Effector memory CD4-positive, alpha-beta T cell (primary cell): ENCODE measurements at places on chromosomes 2 and 18.
A peak's percentile ranks its signal among the peaks of the same experiment; 100 is the strongest.

DNA sequence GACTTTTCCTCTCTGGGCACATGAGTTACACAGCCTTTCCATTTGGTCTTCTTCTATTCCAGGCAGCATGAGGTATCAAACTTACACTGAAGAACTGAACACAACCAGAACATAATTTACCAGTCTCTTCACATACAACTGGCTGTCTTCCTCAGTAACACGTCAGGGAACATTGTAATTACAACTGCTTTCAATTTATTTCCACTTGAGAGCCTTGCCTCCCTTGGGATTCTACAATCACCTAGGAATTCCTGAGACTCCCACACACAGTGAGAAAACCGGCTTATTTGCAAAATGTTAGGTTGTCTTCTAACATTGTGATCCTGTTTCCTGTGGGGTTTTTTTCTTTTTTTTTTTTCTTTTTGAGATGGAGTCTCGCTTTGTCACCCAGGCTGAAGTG is 149.9 kb downstream of the TMX3 start:
- DNase-seq: no peak

DNA sequence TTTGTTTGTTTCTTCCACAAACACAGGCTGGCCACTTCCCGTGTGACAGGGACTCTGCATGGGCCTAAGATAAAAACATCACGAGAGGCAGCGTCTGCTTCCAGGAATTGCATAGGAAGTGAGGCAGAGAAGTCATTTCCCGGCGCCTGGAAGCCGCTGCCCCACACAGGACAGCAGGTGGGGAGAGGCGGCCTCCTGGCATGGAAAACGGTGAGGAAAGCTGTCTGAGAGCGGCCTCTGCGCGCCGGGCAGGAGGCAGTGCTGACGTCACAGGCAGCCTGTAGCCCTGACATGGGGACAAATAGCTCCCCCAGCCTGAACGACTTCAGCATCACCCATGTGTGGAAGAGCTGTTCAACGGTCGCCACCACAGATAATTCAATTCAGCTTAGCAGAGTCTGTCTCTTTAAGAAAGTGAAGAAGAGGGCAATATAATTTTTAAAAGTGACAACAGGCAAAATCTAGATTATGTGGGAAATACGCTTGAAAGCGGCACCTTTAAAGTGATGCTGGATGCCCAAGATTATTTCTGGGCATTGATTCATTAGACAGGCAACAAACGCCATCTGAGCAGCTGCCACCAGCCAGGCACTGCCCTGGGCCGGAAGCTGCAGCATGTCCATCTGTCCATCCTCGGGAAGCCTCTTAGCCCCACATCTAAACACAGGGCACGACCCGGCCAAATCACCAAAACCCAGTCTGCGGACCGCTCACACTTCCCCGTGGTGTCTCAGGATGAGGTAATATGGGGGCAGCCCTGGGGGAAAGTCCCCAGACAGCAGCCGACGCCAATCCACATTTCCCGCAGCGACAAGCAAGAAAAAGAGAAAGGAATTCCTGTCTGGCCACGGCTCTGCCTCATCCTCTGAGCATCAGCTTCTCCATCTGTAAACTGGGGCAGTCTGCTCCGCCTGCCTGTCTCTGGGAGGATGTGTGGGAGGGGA is 138.9 kb downstream of the PXDN start:
- DNase-seq: no peak

DNA sequence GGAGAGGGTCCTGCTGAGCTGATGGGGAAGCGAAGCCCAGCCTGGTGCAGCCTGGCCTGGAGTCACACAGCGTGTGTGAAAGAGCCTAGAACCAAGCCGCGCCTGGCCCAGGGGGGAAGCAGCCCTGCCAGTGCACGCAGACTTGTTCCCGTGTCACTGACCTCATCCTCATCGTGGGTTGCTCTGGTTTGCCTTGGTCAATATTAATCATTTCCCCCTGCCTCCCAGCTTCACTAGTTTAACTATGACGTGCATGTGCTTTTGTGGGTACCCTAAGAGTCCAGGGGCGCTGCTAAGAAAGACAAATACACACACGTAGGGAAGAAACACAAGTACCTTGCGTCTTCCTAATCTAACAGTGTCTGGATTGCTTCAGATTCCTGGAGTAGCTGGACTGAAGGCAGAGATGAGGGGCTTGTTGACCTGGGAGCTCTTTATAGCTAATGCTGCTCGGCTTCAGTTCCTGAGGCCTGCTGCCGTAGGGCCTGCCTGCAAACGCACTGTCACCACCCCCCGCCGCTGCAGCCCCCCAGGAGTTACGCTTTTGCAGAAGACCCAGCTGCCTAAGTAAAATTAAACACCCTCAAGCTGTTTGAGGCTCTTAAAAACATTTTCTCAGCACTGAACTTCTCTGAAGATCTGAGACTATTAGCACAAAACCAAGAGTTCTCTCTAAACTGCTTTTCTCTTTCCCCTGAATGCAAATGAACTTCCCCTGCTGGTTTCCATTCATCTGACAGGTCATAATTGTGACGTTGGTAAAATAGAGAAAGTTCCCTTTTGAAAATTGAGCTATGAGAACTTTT is 159.2 kb downstream of the FAM210A start:
- DNase-seq: no peak

DNA sequence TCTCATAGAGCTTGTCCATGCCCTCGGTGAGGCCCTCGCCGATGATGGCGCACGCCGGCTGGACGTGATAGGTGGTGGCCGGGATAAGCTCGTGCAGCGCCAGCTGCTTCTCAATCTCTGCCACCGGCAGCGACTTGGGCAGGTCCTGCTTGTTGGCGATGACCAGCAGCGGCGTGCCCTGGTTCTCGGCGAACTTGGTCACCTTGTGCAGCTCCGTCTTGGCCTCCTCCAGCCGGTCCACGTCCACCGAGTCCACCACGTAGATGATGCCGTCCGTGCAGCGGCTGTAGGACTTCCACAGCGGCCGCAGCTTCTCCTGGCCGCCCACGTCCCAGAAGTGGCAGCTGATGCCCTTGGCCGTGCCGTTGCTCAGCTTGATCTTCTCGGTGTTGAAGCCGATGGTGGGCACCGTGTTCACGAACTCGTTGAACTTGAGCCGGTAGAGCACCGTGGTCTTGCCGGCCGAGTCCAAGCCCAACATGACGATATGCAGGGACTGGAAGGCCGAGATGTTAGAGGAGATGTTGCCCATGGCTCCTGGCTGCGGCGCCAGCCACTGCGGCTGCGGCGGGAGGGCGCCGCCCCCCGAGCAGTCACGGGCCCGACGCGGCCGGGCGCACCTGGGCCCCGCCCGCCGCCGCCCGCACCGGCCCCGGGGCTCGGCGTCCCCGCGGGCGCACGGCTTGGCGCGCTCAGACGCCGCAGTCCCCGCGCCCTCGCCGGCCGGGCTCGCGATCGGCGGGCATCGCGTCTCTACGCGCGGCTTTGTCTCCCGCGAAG is 636 bp downstream of the ARL4C start:
- DNase-seq: peak; percentile 31

DNA sequence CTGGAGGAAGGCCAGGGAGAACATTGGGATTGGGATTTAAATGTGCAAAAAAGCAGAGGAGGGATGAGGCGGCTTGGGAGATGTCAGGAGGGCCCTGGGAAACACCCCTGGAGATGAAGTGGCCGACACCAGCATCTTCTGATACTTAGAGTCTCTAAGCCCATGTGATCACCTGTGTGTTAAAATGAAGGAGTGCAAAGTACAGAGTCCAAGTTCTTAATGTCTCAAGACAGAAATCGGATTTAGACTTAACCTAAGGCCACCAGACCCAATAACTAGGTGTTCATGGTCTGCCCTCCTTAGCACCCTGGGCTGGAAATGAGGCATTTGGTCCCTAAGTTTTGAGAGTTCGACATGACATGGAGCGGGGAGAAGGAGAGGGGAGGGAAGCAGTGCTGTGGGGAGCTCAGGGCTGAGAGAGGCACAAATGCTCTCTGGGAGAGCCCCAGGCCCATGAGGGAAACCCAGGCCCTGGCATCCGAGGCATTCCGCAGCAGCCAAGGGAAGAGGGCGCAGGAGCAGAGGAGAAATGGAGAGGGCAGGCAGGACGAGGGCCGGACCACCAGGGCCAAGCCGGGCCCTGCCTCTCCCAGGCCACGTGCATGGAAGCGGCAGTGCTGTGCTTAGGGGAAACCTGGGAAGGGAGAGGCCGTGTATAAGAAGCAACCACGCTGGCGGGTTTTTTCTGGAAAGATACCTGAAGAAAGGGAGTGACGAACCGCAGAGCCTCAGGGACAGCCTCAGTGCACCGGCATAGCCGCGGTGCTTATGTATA is 63.3 kb downstream of the SFXN5 start:
- DNase-seq: no peak

- no peak for DNase-seq
These were observed 418.0 kb downstream of the LRATD1 start for GRCh38 chr2:15050483-15050882.

GRCh38 chr2:25512707-25513106 is 160.7 kb downstream of the DTNB start:
- DNase-seq: no peak

DNA sequence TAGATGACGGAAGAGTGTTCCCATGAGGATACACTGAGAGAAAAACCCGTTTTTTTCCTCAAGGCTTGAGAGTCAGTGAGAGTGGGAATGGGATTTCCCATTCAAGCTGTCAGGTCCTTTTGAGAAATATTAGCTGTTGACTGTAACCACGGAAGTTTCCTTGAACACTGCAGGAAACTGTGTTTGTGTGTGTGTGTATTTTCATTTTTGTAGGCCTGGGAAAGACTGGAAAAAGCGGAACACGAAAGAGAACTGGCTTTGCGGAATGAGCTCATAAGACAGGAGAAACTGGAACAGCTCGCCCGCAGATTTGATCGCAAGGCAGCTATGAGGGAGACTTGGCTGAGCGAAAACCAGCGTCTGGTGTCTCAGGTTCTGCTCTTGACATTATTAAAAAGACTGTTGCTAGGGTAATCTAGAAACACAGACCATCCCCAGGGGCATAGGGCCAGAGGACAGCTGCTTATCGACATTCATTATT is 98.8 kb upstream of the EML6 start:
- DNase-seq: no peak

DNA sequence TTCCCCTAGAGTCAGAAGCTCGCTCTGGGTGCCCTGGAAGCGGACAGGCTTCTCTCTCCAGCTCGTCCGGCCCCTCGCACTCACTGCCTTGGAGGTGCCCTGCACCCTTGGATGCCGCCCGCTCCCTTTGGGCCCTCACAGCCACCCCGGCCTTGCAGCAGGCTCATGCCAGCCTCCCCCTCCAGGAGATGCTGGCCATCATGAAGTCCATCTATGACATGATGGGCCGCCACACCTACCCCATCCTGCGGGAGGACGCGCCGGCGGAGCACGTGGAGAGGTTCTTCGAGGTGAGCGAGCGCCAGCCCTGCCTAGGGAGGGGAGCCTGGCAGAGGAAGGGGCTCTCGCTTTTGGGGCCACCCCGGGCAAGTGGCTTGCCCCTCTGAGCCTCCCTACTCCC is 20.3 kb upstream of the FAHD2A start:
- DNase-seq: no peak

DNA sequence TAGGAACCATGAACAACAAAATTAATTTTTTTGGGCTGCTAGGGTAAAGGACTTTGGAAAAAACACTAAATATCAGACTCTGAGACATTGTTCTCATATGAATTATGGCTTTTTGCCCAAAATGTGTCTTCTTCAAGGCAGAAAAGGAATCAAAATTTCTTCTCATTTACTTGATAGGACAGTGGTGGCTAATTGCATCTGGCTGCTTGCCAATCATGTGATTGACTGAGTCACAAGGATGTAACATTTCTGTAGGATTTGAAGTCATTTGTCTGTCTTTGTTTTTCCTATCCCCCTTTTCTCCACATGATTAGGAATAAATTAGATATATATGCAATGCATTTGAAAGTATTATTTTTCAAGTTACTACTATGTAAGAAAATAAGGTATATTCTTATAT is 130.2 kb downstream of the SLC4A10 start:
- no peak for DNase-seq

- DNase-seq: no peak
These were observed 67.9 kb downstream of the BIRC6 start for GRCh38 chr2:32424739-32425138.

- no peak for DNase-seq
These were observed 642 bp upstream of the KCNK3 start for GRCh38 chr2:26691881-26692278.

GRCh38 chr2:173854840-173855239 is 110.3 kb downstream of the SP3 start:
- DNase-seq: no peak

DNA sequence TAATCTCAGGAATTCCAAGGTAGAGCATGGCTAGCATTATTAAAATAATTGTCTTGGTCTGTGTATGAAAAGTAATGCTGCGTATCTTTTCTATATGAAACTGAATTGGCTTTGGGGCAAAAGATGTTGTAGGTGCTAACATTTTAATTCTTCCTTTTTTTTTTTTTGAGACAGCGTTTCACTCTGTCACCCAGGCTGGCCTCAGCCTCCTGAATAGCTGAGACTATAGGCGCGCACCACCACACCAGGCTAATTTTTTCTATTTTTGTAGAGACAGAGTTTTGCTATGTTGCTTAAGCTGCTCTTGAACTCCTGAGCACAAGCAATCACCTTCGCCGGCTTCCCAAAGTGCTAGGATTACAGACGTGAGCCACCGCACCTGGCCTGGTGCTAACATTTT is 172.6 kb upstream of the STON1 start:
- DNase-seq: no peak

DNA sequence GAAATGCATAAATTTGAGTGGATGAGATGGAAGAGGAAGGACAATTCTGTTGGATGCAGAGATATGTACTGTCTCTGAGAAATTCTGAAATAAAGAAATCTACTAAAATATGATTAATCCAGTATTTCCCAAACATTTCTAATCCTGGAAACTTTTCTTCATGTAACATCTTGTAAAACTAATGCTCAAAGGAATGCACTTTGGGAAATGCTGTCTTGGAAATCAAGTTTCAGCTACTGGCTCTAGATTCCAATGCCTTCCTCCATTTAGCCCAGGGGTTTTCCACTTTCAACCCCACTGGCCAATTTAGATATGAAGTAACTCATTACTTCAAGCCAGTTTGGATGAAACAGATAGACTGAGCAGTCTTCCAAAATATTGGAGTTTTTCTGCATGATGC is 355.1 kb downstream of the TXNL1 start:
- no peak for DNase-seq

DNA sequence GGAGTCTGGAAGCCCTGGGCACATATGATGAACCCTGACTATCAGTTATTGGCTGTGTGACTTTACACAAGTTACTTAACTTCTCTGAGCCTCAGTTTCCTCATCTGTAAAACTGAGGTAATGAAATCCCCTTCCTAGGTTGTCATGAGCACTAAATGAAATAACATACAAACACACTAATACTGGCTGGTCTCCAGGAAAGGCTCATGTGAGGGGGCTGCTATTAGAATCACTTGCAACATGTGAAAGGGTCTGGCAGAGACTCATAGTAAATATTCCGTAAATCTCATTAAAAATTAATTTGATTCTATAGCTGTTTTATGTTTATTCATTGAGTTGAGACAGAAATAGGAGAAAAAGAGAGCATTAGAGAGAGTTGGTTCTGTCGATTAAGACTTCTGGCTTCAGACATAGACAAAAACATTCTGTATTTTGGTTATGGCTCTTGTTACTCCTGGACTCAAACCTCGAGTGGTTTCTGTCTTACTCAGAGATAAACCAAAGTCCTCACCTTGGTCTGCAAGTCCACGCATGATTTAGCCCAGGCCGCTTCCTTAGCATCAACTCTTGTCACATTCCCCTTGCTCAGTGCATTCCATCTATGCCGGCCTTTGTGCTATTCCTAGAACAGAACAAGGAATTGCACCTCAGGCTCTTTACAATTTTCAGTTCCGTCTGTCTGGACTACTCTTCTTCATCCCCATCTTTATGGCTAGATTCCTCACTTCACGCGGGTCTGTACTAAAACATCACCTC is 139.1 kb downstream of the NXPH2 start:
- no peak for DNase-seq
